GM04504 (cell line): ENCODE measurements at places on chromosomes 16 and 17.

- DNase-seq, result no peak
Measured at GRCh38 chr16:69924777-69925191, 26.4 kb upstream of the CLEC18A start.

DNA sequence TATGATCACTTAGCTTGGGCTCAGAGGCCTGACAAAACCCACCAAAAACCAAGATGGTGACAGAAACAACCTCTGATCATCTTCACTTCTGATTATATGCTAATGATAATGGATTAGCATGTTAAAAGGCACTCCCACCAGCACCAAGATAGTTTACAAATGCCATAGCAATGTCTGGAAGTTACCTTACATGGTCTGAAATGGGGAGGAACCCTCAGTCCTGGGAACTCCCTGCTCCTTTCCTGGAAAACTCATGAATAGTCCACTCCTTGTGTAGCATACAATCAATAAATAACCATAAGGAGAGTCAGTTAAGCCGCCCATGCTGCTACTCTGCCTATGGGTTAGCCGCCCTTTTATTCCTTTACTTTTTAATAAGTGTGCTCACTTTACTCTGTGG lies 120.0 kb upstream of the HS3ST4 start:
- no peak for DNase-seq

GRCh38 chr17:34356194-34356593 lies at the start of gene CCL13:
TSS of gene CCL13 (plus strand) at chr17:34356480. CDS start at chr17:34356527, 47 bp downstream.
- no peak for DNase-seq

DNA sequence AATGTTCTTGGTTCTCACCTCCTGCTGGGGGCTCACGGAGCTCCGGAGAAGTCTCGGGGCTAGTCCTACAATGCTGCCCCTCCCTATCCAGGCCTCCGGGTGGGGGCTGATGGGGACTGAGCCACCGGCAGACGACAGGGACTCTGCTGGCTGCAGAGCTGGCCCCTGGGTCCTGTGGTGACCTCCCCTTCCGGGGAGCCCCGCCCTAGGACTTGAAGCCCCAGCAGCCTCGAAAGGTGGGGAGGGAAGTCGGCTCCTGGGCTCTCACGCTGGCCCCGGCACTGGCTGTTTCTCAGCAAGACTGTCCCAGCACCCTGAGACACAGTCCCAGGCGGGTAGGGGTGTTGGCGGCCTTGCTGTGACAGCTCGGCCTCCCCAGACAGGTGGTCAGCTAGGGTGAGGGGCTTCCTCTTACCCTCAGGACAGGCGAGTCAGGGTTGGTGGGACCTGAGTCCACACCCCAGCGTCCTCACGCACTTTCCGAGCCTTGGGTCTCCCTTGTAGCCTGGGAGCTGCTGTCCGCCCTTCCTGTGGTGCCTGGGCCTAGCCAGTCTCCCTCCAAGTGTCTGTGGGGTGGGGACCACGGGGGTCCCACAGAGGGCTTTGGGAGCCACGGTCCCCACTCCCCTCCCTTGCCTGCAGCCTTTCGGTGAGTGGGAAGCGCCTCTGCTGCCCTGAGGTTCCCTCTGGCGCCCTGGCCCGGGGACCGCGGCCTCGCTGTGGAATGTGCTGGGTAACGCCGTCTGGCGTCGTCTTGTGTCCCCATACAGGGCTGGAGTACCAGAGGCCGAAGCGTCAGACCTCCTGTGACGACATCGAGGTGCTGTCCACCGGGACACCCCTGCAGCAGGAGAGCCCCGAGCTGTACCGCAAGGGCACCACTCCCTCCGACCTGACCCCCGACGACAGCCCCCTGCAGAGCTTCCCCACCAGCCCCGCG lies 76.6 kb downstream of the KLHDC4 start:
- DNase-seq, result no peak

- DNase-seq, result no peak
Measured at GRCh38 chr16:72788269-72788809, 259.6 kb downstream of the ZFHX3 start.

GRCh38 chr17:5683241-5683640 lies 98.9 kb upstream of the NLRP1 start:
- DNase-seq, result no peak

DNA sequence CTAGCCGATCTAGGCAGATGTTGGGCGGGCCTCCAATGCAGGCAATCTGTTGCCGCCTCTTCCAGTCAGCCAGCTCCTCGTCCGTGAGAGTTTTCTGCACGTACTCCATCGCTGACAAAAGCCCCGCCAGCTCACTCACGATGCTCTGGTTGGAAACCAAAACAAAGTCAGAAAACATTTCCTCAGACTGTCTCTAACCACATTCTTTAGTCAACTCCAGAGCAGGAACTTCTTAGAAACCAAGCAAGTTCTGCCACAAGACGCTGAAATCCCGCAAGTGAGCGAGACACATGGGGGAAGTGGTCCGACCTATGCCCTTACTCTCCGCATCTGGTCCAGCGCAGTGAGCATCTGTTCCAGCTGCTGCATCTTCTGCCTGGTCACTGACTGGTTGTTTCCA lies 49.1 kb downstream of the STAT5A start:
- DNase-seq, result peak; percentile 95

DNA sequence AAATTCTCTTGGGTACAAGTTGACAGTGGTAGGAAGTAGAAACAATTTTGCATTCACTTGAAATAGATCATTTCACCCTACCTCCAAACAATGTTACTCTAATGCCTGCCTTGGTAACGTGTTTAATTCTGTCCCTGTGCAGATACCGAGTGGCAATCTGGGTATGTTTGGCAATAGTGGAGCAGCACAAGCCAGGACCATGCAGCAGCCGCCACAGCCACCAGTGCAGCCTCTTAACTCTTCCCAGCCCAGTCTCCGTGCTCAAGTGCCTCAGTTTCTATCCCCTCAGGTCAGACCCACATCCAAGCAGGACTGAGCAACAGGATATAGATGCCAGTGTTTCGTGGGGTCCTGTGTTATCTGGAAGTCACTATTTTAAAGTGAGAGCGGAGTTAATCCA lies 49.3 kb downstream of the TMC6 start:
- no peak for DNase-seq

DNA sequence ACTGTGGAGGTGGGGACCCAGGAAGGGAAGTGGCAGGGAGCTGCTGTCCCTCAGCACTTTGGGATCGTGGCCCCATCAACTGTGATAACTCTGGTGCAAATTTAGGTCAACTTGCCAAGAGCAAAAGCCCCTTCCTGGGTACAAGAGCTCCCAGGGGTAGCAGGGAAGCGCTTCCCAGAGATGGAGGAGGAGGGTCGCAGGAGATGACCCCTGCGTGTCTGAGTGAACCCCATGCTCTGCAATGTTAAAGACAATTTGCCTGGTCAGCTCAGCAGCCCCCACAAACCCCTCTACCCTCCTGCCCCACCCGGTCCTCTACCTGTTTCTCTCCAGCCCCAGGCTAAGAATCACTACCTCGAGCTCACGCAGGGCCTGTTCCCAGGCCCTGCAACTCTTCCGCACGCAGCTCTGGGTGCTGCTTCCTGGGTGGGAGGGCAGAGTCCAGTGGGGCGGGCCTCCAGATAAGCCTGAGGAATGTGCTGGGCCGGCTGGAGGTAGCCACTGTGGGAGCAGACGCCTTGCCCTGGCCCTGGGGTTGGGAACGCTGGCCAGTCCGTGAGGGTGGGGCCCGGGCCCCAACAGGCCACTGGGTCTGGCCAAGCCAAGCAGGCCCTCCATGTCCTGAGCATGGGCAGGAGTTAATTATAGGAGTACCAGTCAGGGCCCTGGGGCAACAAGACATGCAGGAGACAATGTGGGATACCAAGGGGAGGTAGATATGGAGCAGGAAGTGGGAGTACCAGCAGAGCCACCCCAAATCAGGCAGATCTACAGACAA lies 6.1 kb downstream of the DOK4 start:
- DNase-seq, result no peak

GRCh38 chr17:34378664-34379101 lies 15.7 kb upstream of the CCL1 start:
- no peak for DNase-seq

- DNase-seq, result peak; percentile 74
Measured at GRCh38 chr17:43367737-43368242, 31.0 kb upstream of the ARL4D start.

- no peak for DNase-seq
Measured at GRCh38 chr17:17120294-17120693, 78.0 kb downstream of the MPRIP start.

DNA sequence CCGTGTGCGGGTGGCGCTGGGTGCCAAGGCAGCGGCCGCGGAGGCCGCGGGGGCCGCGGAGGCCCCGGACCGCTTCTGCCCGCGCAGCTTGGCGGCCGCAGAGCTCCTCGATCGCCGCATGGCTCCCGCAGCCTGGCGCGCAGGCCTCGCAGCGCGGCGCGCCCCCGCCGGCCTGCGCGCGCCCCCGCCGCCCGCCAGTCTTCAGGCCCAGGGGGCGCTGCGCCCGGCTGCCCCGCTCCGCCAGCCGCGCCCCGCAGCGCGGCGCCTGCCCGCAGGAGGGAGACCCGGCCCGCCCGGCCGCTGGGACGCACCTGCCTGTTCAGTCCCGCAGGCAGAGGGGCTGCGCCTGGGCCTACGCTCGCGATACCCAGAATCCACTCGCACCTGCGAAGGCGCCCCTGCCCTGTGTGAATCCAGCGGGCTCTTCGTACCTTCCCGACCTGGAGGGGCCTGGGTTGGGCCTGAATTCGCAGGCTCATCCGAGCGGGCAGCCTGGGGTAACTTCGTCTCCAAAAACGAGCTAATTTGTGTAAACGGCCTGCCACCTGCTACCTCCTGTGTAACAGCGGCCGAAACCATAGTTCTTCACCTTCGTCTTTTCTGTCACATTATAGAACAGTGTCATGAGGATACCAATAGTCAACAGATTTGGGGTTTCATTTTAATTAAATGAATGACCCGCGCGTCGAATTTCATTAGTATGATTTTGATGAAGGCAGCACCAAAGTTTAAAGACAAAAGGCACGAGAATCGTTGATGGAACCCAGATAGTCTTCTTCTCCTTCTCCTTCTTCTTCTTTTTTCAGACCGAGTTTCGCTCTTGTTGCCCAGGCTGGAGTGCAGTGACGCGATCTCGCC lies at the start of gene CENPV:
Gene CENPV (minus strand): TSS at position 153 of the 858 bp plus-strand sequence. CDS start 33 bp downstream, at position 120.
- no peak for DNase-seq

GRCh38 chr17:81210868-81211267 lies 11.9 kb downstream of the CEP131 start:
- no peak for DNase-seq

DNA sequence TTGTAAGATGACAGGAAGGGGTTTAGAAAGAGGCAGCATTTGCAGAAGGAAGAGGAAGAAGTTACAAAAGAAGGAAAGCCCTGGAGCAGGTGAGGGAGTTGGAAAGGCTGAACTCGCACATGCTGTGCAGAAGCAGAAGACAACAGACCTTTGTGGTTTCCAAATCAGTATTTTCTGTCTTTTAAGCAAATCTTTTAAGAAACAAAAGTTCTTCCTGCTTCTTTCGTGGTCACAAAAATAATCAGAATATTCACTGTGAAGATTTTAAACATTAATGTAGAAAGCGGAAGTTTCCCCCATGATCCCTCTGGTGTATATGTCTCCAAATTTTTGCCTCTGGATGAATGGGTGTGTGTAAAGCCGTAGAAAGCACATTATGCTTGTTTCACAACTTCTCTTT lies 25.8 kb downstream of the ZNRF1 start:
- no peak for DNase-seq

DNA sequence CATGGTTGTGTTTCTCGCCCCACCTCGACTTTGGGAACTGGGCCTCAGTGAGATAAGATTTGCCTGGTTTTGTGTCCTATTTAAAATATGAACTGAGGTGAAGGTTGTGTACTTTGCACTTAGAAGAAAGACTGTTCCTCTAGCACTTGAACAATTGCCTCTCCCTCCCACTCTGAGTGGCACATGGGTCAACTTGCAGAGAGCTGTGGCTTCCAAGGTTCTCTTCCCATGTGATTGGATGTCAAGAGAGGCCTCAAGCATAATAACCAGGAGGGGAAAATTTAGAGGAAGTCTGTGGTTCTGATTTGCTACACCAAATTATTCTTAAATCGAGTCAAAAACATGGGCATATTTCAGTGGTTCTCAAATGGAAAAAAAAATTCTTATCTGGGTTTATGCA lies 329.2 kb downstream of the HS3ST3B1 start:
- no peak for DNase-seq

DNA sequence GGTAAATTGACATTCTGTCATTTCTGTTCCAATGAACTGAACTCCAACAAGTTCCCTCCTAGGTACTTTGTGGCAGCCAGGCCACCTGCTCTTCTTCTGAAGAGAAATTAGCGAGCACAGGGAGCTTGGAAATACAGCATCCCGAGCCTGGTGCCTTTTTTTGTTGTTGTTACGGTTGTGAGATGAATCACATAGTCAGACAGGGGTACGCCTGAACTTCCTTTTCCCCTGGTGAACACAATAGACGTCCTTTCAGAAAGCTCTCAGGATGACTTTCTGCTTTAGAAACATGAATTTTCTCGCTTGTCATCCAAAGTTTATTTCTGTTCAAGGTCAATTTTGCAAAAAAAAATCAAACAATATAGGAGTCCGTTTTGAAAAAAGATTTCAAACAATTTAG lies 53.9 kb upstream of the XYLT1 start:
- no peak for DNase-seq

DNA sequence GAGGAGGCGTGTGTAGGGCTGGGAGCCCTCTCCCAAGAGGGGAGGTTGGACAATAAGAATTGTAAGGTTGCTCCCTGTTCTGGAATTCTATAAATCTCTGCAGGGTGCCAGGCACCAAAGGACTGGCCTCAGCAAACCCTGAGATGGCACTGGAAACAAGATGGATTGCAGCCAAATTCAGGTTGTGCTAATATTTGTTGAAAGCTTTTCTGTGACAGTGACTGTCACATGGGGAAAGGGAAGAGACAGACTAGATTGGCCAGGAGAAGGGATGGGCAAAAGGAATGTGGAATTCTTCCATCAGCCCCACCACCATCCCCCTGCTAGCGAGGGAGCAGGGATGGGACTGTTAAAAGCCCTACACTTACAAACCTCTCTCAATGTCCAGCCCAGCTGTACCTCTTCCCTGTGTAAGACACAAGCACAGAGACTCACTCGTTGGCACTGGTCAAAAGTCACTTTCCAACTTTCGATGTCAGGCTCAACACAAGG lies 62.4 kb downstream of the SOX9 start:
- no peak for DNase-seq

GRCh38 chr17:81084680-81085419 lies 49.9 kb downstream of the BAIAP2 start:
- no peak for DNase-seq

DNA sequence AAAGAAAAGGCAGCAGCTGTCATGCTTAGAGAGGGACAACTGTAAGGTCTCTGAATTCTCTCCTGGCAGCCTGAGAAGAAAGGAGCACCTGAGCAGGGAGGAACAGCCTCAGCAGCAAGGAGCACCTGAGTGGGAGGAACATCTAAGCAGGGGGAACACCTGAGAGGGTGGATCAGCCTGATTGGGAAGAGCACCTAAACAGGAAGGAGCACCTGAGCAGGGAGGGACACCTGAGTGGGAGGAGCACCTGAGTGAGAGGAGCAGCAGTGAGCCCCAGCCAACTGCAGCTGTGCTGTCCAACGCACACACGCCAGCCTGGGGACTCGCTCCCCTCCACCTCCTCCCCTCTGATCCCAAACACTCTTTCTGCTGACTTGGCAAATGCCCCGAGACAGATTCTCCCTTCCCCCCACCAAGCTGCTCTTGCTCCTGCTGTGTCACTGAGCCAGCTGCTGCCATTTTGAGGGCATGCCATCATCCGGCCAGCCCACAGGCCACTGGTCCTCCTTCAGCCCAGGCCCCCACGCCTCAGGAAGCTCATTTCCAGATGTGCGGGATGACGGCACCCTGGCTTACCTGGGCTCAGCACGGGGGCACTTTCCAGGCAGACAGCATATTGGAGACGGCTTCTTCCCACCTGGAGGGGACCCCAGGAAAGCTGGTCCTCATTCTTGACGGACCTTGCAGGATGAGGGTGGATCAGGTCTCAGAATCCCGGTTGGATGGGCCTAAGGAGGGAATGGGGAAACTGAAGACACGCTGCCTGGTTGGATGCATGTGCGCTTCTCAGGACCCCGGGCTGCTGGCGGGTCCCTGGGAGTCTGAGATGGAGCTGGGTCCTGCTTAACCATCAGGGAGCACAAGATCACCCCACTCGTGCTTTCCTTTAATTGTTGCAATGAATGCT lies 57.7 kb upstream of the RBFOX3 start:
- DNase-seq, result no peak
